ENCODE measurements at places on chromosomes 7 and 10.

GRCh38 chr7:98869027-98869596 is 702 bp downstream of the TMEM130 start:
- no peak for DNase-seq

GRCh38 chr10:26987851-26988250 is 112.4 kb downstream of the ANKRD26 start:
- no peak for DNase-seq

- DNase-seq: no peak
Observed at GRCh38 chr10:26574783-26575182, 122.7 kb upstream of the PDSS1 start.

DNA sequence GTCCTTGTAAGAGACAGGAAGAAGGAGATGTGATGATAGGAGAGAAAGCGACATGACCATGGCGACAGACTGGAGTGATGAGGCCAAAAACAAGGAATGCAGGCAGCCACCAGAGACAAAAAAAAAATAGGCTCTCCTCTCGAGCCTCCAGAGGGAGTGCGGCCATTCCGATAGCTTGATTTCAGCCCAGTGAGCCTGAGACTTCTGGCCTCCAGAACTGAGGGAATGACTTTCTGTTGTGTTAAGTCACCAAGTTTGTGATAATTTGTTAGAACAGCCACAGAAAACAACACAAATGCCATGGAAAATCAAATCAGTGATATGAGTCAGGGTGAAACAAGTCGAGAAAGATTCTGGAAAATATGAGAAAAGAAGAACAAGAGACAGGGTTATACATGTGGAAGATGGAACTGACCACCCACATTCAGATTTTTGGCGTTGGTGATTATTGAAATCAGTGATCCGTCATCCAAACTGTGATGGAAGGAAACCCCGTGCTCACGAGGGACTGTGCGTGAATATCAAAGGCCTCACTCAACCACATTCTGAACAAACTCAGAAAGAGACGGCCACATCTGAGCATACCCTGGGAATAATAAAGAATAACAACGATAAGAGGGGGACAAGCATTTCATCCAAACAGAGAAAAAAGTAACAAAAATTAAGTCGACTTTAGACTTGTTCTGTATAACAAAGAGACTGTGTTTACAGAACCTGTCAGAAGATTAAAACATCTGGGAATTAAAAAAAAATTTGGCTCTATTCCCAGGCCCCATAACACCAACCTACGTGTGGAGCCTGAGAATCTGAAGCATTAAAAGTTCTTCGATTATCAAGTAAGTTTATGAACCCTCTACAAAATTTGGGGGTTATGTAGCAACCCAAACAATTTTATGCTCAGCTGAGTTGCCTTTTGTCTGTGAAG is 72.1 kb downstream of the EEPD1 start:
- peak; percentile 25 for DNase-seq

GRCh38 chr10:287814-288213 is 152.6 kb downstream of the ZMYND11 start:
- DNase-seq: no peak

DNA sequence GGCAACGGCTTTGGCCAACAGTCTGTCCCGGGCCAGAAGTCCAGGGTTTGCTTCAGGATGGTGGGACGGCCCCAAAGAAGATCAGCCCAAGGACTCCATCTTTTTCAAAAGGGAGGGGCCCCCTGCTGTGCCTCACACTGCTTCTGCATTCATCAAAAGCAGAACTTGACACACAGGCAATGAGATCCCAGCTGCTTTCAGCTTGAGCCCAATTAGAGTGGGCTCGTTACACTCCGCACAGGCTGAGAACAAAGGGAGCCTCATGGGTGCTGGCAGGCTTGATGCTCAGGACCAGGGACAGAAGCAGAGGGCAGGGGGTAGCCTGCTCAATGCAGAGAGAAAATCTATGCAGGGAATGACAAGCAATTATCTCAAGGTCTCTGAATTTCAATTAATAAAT is 45.5 kb downstream of the VOPP1 start:
- DNase-seq: no peak

DNA sequence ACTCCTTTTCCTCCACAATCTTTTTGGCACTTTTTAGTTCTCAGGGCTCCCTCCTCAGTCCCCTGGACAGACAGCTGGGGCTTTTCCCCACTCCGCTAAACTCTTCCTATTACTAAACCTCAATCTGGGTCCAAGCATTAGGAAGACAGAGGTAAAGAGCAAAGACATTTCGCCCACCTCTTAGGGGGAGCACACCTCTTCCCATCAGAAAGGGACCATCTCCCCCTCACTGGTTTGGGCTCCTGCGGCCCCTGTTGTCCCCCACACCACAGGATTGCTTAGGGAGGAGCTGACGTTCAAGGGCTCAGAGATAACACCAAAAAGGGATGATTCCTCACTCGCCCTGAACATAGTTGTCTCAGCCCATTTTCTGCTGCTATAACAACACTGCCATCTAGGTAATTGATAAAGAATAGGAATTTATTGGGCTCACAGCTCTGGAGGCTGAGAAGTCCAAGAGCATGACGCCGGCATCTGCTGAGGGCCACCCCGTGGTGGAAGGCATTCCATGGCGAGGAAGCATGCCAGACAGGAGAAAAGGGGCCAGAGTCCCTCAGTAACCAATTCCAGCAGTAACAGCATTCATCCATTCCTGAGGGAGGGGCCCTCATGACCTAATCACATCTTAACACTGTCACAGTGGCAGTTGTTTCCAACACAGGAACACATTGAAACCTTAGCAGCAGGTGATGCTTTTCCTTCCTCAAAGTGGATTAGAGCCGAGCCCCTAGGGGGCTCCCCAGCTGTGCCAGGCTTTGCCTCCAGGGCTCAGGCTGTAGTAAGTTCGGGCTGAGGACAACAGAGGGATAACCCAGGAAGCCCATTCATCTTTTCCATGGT is 209.6 kb downstream of the EBF3 start:
- no peak for DNase-seq

DNA sequence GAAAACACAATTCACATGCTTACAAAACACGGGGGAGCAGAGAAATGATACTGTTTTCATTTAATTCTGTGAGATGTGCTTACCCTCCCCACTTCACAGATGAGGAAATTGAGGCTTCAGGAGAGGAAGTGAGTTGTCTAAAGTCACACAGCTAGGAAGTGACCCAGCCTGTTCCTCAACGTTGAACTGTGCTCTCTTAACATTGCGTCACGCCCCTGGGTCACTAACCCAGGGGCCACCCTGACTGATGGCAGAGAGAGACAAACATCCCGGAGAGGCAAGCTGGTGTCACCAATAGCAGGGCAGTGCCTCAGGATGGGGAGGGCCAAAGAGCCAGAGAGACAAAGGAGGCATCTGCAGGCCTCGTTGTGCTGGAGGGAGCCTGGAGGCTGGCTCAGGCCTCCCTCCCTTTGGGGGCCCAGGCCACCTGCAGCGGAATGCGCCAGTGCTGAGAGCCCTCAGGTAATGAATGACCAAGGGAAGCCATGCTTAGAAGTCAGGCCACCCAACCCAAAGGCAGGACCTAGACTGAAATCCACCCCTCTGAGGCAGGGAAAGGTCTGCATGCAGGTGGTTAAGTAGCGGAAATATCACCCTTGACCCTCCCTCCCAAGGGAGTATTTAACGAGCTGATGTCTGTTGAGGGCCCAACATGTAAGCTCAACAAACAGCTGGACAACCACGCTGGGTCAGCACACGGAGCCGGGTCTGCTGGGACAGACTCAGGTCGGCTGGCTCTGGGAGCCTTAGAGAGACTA is 81.3 kb downstream of the C10orf105 start:
- DNase-seq: no peak

GRCh38 chr10:24215196-24215595 is 6.3 kb downstream of the KIAA1217 start:
- peak; percentile 16 for DNase-seq

GRCh38 chr10:113644185-113645120 is 19.4 kb downstream of the NRAP start:
- DNase-seq: peak; percentile 33

DNA sequence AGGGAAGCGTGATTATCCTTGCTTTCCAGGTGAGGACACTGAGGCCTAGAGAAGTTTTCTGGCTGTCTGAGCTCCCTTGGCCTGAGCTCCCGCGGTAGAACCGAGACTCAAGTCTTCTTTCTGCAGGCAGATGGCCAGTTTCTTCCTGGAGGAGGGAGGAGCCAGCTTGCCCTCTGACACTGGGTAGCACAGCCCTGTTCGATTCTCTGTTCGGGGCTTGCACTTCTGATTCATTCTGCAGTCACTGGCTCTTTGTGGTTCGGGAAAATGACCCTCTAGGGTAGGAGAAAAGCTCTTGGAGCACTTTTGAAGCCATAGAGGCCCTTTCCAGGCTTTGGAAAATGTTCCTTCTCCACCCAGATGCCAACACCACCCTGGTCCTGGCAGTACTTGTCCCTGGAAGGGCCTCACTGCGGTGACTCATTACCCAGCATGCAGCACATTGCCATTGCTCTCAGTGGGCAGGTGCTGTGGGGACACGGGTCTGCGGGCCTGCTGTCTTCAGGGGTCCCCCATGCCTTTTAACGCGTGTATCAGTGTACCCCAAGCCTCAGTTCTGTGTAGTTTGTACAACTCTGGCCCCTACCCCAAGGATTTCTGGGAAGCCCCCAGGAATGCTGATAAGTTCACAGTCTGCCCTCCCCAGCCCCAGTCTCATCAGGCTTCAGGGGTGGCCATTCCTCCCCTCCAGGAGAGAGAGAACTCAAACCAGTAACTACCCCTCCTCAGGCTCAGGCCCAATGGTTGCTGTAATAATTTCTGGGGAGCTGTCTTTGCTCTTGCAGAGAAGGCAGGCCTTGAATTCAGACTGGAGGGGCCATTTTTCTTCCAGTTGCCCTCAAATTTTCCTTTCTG is 11.9 kb downstream of the CHST3 start:
- DNase-seq: peak; percentile 73

DNA sequence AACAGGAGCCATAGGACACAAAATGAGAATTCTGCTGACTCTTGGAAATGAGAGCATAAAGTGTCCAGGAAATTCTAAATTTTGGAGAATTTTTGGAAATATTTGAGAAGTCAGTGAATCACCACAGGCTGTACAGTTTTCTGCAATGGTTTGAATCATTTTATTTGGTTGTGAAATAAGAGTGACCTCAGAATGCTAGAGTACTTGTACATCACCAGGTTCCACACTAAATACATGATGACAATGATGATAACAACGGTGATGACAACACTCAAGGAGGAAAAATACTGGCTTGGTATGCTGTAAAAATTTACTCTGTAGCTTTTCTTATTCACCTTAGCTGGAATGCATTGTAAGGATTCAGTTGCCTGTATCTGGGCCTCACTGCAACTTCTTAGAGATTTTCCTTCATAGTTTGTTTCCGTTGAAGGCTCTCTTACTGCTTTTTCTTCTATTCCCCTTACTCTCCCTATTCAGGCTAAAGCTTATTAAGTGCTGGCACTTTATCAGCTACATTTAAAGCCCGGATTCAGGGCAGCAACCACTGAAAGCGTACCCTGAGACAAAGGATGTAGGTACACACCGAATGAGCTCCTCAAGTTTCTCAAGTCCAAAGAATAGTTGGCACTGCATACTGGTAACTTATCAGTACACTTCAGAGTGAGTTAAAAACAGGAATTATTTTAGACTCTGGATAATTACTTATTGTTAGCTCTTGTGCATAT is 30.2 kb upstream of the NME8 start:
- no peak for DNase-seq

DNA sequence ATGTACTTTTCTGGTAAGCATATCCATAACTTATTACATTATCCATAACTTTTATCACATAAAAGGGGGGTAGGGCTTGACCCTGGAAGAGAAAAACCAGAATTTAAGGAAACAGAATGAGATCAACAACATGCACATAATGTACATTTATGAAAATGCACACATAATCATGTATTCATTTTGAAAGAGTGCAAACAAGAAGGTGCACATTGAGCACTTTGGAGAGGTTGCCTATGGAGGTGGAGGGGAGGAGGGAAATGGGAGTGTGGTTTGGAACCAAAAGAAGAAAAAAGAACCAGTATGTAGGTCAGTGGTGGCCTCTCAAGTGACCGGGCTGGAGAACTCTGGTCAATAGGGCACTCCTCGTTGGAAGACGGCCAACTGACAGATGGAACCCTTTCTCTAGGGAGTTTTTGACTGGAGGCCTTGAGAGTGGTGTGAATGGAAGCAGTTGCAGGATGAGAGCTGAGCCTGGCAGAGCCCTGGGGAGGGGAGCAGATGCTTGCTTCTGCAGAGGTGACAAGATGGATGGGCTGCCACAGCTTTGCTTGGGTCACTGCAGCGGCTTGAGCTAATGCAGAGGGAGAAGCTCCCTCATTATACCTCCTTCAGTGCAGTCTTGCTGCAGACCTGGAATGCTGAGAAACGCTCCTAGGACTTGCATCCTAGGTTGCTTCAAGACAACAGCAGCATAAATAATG is 192.7 kb downstream of the SEC23IP start:
- DNase-seq: no peak

GRCh38 chr7:105896407-105896911 is 20.1 kb upstream of the ATXN7L1 start:
- no peak for DNase-seq

- DNase-seq: no peak
Observed at GRCh38 chr7:105583061-105583460, 1.8 kb upstream of the EFCAB10 start.

DNA sequence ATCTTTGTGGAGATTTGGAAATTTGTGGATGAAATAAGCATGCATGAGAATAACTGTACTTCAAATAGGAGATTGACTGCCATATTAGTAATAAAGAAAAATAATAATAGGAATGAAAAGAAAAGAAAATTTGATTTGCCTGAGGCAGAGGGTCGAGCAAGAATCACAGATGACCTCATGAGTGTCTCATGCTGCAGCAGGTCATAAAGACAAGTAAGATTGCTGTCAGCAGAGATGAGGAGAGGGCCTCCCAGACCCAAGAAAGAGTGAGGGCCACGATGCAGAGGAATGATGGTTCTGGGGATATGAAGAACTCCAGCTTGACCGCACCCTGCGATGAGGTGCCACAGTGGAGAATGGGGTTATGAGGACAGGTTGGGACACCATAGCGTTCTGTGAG is 39.2 kb downstream of the TOMM7 start:
- DNase-seq: no peak

DNA sequence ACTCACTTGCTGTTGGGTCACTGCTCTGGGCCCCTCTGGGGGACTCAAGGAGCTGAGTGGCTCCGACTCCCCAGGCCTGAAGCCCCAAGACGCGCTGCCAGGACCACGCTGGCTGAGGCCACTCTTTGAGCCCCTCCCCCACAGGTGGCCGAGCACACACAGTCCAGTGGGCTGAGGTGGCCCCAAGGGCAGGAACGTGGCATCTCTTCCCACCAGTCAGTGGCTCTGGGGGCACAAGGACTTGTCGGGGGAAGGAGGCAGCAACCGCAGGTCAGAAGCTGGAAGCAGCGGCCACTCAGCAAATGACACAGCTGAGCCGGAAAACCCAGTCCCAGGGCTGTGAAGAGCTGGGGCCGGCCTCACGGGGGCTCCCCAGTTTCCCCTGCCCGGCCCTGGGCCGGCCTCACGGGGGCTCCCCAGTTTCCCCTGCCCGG is 24.1 kb downstream of the GRIFIN start:
- no peak for DNase-seq

DNA sequence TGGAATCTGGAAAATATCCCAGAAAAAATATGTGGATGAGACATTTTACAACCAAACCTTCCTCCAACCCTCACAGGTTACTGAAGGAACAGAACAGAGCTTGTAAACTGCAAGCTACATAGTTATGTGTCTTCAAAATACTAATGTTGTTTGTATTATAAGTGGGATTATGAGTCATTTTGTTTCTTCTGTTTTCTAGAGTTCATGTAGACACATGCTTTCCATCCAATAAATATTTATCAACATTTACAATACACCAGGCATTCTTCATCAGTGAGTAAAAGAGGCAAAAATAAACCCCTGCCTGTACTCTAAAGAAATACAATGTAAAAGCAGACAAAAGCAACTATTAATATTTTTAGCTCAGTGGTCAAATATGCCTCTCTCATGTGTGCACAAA is 38.0 kb upstream of the TES start:
- no peak for DNase-seq

- no peak for DNase-seq
Observed at GRCh38 chr10:73635781-73636180, 5.5 kb downstream of the MYOZ1 start.

Data from fibroblast of the aortic adventitia (primary cell).